ENCODE measurements at places on chromosomes 2 and 18.

DNA sequence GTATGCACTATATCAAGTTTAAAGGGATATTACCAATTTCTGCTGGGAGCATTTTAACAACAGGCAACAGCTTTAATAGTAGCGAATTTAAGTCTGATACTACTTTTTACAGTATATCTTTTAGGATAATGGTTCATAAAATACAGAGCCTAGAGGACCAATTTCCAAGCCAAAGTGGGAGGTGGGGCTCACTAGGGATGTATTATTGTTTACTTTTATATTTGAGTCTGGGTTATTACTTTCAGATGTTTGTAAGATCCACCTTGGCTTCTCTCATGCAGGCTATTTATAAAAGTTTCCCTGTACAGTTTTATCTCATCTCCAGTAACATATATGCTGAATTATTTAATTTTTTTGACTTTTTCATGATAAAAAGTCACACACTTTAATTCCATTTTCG is 242.0 kb downstream of the CMPK2 start:
- DNase-seq = no peak

- DNase-seq = no peak
These were observed 1118.2 kb downstream of the DPP10 start for GRCh38 chr2:115560666-115561065.

DNA sequence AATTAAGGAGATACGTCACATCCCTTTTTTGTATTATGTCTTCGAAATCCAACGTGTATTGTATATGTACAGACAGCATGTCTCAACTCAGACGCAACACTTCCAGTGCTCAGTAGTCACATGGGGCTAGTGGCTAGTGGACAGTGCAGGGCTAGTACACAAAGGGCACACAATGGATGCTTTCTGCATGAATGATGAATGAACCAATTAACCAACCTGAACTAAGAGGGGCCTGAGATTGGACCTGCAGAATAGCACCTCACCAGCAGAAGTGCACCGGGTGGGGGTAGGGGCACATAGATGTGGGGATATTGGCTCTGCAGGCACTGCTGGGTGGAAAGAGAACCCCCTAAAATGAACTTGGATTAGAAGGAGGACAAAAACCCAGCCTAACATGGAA is 20.7 kb downstream of the ST8SIA5 start:
- no peak for DNase-seq

GRCh38 chr2:37585295-37585908 is 86.0 kb downstream of the CDC42EP3 start:
- no peak for DNase-seq

DNA sequence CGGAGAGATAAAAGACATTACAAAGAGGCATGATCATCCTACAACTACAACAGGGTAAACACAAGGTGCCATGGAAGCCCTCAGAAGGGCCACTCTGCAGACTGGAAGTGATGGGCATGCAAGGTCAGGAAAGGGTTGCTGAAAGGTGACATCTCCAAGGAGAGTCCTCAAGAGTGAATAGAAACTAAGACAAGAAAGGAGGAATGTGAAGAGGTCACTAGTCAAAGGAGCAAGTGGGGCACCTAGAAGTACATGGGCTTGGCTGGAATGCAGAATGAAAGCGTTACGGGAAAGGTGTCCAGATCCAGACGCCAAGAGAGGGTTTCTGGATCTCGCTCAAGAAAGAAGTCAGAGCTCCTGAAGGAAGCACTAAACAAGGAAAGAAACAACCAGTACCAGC is 314.3 kb downstream of the NBAS start:
- no peak for DNase-seq

DNA sequence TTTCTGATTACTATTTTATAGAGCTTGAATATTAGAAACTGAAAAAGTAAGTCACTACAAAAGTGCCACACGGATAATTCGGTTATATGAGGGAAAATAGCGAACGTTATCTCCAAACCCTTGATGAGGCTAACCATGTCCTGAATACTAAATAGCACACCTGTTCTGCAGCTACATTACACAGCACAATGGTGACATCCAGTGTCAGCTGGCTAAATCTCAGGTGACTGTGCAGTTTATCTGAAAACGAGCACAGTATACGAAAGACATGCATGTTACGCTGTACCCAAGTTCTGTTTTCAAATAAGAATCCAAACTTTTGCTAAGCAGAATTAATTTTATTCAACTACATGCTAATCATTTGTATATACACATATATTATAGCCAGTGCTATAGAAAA is 9.0 kb downstream of the CCDC68 start:
- DNase-seq = peak; percentile 24

DNA sequence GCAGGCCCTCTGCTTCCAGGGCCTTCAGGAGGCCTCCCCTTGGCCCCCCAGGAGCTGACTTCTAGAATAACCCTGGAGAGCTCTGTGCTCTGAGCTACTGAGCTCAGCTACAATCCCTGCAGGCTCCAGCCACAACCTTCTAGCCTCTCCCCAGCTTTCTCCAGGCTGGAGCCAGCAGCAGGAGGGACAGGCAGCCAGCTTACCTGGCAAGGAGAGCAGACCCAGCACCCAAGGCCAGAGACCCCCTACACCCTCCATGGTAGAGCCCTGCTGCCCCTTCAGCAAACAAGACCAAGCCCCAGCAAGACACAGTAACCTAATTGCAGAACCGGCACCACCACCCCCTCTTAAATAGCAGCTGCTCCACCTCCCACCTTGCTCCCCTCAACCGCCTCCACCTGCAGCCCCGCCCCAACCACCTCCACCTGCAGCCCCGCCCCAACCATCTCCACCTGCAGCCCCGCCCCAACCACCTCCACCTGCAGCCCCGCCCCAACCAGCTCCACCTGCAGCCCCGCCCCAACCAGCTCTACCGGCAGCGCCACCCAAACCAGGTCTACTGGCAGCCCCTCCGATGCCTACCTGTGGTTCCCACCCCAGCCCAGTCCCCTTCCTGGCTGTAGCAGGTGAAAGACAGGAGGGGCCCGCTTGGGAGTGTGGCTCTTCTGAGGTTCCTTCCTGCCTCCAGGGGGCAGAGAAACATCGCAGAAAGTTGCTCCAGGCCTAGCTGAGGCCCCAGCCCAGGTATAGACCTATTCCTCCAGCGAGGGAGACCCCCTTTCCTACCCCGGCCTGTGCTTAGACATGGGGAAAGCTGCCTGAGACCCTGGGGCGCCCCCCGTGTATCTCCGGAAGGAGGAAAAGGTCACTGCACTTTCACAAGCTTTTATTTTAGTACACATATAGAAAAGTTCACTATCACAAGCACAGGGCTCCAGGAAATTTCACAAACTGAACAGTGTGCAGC is at the start of gene ASTL:
Gene ASTL, minus strand, starts transcription at position 324 of the 967 bp plus-strand sequence. Its CDS starts 66 bp downstream, at position 258.
- peak; percentile 81 for DNase-seq

- no peak for DNase-seq
These were observed 265.5 kb upstream of the KCNJ3 start for GRCh38 chr2:154433010-154433409.

DNA sequence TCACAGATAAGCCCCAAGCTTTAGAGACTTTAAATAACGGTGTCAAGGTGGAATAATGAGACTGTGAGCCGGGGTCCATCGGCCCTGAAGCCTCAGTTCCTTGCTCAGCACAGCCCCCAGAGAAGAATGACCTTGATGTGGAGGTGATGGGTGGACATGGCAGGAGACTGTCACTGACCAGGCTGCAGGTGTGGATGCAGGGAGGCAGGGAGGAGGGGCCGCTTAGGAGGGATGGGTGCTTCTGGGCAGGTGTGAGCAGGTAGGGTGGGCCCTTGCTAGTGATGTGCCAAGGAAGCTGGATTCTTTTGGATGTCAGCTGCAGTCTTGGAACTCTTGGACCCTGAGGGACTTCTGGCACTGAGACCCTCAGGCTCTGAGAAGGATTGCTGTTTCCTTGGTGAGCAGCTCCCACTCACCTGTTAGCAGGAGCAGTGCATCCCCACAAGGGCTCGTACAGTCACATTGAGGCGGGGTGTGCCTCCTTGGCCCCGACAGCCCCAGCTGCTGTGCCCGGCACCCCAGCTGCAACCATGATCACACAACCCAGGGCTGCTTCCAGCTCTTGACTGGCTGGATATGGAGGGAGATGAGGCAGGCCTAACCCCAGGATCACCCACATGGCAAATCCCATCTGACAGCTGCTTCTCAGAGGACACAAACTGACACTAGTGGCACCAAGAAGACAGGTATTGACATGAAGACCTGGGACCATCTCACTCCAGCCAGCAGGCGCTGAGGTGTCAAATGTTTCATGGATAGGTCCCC is 209.8 kb upstream of the HDAC4 start:
- DNase-seq = no peak

DNA sequence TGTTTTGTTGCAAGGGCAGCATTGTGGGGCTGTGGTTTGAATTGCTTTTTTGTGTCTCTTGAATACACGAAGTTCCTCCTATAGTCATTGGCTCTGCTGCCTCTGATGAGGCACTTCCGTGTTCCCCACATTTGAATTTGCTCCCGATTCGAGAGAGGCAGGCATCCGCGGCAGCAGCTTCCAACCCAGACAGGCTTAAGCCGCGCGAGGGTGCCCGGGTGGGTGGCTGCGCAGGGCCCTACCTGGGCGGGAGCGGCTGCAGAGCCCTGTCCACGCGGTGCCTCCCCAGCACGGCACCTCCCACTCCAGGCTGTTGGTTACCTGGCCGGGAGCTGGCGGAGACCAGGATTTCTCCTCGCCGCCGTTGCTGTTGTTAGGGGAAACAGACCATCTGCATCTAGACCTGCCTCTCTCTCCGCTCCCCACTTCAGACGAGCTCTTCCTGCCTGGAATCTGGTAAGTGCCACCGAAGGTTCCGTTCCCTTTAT is 151.3 kb downstream of the NEDD4L start:
- peak; percentile 41 for DNase-seq

DNA sequence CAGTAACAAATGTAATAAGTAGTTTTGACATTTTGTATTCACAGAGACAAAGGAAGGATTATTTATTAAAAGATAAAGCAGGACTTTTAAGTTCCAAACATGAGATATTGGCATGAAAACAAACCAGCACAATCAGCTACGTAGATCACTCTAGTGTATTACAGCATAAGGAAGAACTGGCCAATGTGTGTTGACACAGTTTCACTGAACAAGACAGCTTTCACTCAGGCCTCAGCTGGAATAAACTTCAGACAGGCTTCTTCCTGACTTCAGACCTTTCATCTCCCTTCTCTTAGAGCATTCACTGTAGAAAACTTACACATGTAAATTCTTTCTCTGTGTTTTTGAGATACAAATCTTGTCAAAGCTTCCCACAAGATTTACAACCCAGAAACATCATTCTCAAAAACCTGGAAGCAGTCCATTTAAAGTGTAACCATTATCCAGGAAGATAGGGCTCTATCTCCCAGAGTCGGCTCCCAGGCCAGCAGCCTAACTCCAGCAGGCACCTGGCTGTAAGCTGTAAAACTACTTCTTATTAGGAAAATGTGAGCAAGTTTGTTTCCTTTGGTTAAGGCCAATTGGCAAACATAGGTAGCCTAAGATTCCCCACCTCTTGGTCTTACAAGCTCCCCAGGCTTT is 768.3 kb upstream of the CDH7 start:
- DNase-seq = no peak

- peak; percentile 99 for DNase-seq
These were observed 7.4 kb upstream of the MOB1A start for GRCh38 chr2:74186038-74186437.

GRCh38 chr2:28454016-28454930 is 41.6 kb upstream of the PLB1 start:
- no peak for DNase-seq

GRCh38 chr2:200357845-200358244 is 51.4 kb downstream of the SPATS2L start:
- no peak for DNase-seq

DNA sequence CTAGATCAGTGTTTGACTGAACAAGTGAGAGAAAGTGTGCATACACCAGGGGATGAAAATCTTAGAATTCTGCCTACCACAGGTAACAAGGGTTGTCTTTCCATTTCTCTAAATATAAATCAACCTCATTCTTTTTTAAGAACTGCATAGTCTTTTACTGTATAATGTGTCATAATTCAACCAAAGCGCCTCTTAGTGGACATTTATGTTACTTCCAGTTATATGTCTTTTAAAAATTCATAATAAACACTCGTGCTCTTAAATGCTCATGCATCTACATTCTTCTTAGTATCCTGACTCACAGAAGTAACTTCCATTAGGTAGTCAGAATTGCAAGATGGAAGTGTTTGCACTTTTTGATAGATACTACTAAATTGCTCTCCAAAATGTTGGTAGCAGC is 76.2 kb downstream of the CHRNA1 start:
- peak; percentile 81 for DNase-seq

- DNase-seq = peak; percentile 2
These were observed 220.0 kb upstream of the CYP26B1 start for GRCh38 chr2:72367530-72368225.

- no peak for DNase-seq
These were observed 144.0 kb downstream of the MSH2 start for GRCh38 chr2:47546994-47547393.

- no peak for DNase-seq
These were observed 18.7 kb downstream of the RBBP8 start for GRCh38 chr18:22951823-22952222.

DNA sequence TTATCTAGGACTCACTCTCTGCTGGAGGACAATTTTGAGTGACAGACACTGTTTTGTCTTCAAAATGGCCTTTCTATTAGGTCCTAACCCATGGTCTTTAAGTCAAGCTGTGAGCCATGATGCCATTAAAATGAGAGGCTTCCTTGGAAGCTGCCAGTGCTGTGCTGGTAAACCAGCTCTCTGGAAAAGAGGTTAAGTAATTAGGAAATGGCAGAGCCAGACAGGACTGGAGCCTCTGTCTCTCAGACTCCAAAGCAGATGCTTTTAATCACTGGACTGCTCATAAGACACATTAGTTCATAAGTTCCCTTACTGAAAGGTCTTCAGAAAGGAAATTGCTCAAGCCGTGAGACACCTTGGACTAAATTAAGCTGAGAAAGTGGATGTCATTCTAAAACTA is 25.8 kb upstream of the LHCGR start:
- DNase-seq = no peak

GRCh38 chr18:48798334-48799245 is 152.2 kb downstream of the SMAD7 start:
- peak; percentile 25 for DNase-seq

GRCh38 chr2:160419776-160420505 is 73.7 kb downstream of the RBMS1 start:
- no peak for DNase-seq

DNA sequence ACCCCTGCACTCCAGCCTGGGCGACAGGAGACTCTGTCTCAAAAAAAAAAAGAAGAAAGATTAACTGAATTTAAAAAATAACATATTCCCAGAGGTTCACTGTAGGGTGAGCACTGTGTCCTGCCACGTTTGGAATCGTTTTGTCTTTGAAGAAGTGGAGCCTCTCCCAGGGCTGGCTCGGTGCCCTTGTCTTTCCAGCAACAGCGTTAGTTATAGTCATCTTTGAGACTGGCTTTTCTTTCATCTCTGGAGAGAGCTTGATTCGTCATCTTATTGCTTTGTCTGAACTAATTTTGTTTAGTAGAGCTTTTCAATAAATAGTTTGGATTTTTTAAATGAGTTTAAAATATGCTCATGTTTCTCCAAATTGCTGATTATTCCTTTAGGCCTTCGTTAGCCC is 50.5 kb downstream of the IMPA2 start:
- DNase-seq = no peak

GRCh38 chr18:24633121-24633520 is 172.7 kb downstream of the HRH4 start:
- no peak for DNase-seq

- DNase-seq = no peak
These were observed 24.8 kb downstream of the LYPD1 start for GRCh38 chr2:132645176-132645575.
